ENCODE measurements at places on chromosomes 5 and 9.

GRCh38 chr9:77463151-77463550 lies 185.0 kb downstream of the GNA14 start:
- no peak for DNase-seq

- DNase-seq, result no peak
Measured at GRCh38 chr5:112800891-112801290, 60.2 kb upstream of the SRP19 start.

GRCh38 chr5:38783011-38783561 lies 62.7 kb upstream of the OSMR start:
- no peak for DNase-seq

DNA sequence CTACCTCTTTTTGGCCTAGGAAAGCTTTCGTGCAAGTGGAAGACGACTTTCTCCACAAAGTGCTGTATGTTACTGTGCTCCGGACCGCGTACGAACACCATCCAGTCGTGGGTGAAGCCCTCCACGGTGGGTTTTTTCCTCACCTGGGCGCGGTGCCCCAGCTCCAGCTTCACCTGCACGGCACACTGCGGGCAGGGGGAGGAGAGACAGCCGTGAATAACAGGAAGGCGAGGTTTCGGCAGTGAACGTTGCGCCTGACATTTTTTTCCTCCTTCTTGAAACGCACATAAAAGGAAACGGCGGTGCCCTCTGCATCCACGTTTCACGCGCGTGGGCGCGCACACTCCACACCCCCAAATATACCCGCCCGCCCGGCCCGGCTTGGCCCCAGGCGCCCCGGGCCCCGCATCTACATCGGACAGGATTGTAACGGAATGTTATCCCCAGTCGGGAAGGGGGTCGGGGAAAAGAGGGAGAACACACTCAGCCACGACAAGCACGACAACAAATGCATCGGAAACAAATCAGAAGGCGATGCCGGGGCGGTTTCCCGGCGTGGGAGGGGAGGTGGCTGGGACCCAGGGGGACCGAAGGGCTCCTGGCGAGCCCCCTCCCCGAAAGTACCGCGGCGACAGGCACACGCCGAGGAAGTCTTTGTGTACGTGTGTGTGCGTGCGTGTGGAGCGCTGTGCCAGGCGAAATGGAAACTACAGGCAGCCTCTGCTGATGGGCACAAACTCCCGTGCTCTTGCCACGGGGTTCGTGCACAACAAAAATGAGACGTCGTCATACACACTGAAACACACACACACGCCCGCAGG lies 1.4 kb downstream of the MLLT3 start:
- no peak for DNase-seq

DNA sequence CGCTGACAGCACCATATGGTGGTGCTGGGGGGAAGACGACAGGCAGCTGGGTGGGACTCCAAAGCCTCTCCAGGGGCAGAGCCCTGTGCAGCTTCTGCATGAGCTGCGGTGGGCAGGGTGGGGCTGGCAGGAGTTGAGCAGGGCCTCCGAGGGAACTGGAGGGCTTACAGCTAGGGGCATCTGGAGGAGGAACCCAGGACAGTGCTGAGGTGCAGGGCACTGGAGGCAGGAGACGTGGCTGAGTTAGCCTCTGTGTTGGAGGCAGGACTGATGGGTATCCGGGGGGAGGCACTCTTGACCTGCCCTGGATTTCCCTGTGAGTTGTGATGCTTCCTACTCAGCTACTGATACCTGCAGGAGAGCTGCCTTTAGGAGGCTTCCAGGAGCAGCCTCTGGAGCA lies 45.0 kb downstream of the TENT4A start:
- no peak for DNase-seq

- DNase-seq, result no peak
Measured at GRCh38 chr5:67178085-67178484, 18.5 kb downstream of the CD180 start.

GRCh38 chr5:153903321-153903720 lies 135.4 kb downstream of the FAM114A2 start:
- no peak for DNase-seq

GRCh38 chr5:16936150-16936988 lies at the start of gene MYO10:
Gene MYO10, minus strand, starts transcription at chr5:16936288. Its CDS starts 480 bp downstream, at chr5:16935808.
- DNase-seq, result peak; percentile 93

DNA sequence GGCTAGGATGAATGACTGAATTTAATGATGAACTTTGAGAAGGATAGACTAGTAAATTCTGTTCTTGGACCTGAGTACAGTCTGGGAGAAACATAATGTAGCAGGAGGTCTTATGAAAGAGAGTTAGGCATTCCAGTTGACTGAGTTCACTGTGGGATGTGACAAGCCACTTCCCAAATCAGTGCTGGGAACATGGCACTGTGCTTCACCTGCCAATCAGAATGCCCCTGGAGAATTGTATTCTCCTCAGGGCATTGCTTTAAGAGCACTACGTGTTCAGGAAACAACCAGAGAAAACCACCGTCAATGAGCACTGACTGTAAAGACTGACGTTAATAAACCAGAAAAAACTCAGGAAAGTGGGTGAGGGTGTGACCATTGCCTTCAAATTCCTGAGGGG lies 1.2 kb downstream of the CCDC107 start:
- DNase-seq, result no peak

- DNase-seq, result no peak
Measured at GRCh38 chr5:40278881-40279280, 400.8 kb upstream of the PTGER4 start.

DNA sequence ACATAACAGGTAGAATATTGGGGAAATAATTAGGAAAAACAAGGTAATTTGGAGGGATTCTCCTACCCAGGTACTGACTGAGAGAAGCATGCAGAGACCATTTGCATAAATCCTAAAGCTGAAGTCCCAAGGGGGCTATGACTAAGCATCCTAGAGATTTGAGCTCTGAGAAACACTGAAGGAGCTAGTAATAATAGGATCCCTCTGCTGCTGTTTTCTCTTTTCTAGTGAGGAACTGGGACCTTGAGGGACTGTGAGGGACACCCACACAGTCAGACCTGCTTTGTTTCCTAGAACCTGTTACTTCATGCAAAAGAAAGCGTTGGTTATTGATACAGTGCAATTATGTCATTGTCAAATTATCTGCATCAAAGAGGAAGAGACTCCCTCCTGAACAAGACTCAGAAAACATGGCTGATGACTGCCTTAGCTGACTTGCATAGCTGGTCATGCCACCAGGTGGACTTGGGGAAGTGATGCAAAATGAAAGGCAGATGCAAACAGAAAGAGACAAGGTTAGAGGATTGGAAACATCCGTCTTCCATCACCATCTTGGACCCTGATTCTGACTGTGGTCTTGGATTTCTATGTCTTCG lies 335.4 kb downstream of the NTRK2 start:
- DNase-seq, result no peak

DNA sequence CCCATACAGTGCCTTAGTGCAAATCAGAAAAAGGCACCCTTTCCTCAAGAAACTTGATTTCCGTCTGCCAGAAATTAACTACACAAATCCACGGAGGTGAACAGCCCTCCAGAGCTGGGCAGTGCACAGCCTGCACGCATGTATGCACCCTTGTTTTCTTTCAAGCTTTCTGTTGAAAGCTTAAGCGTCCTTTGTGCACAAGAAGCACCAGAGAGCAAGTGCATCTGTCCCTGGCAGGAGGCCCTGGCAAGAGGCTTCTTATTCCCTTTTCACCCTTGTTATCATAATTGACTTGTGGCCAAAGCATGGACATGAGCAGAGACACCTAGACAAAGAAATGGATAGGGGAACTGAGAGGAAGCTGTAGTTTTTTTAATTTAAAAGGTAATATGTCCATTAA lies 47.4 kb upstream of the ATG10 start:
- no peak for DNase-seq

DNA sequence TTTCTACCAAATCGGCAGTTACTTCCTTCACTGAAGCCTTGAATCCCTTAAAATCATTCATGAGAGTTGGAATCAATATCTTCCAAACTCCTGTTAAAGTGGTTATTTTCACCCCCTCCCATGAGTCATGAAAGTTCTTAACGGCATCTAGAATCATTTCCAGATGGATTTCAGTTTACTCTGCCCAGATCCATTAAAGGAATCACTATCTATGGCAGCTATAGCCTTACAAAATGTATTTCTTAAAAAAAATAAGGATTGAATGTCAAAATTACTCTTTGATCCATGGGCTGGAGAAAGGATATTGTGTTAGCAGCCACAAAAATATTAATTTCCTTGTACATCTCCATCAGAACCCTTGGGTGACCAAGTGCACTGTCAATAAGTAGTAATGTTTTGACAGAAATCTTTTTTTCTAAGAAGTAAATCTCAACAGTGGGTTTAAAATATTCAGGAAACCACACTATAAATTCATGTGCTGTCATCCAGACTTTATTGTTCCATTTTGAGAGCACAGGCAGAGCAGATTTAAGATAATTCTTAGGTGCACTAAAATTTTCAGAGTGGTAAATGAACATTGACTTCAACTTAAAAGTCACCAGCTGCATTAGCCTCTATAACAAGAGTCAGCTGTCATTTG lies 767.7 kb downstream of the DTWD2 start:
- DNase-seq, result no peak

DNA sequence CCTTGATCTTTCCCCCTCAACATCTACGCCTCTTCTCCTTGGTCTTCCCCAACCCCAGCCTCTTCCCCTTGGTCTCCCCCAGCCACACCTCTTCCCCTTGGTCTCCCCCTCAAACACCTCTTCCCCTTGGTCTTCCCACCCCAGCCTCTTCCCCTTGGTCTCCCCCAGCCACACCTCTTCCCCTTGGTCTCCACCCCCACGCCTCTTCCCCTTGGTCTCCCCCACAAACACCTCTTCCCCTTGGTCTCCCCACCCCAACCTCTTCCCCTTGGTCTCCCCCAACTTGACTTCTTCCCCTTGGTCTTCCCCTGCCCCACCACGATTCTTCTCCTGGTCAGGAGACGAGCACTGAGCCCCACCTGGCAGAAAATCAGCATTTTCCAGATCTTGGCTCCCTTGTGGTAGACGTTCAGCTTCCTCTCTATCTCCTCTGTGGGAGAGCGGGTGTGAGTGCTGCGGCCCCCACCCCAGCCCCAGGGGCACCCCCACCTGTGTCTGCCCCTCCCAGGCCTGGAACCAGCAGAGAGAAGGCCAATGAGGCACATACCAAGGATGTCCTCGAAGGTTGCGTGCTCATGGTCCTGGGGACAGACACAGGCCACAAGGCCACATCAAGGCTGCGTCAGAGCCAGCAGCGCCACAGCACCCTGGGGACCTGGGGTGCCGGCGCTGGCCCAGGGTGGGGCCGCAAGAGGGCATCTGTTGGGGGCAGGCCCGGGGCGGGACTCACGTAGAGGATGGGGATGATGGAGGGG lies 7.0 kb downstream of the NSMF start:
- DNase-seq, result peak; percentile 8

- DNase-seq, result no peak
Measured at GRCh38 chr9:35112257-35113020, 3.2 kb downstream of the ATOSB start.

DNA sequence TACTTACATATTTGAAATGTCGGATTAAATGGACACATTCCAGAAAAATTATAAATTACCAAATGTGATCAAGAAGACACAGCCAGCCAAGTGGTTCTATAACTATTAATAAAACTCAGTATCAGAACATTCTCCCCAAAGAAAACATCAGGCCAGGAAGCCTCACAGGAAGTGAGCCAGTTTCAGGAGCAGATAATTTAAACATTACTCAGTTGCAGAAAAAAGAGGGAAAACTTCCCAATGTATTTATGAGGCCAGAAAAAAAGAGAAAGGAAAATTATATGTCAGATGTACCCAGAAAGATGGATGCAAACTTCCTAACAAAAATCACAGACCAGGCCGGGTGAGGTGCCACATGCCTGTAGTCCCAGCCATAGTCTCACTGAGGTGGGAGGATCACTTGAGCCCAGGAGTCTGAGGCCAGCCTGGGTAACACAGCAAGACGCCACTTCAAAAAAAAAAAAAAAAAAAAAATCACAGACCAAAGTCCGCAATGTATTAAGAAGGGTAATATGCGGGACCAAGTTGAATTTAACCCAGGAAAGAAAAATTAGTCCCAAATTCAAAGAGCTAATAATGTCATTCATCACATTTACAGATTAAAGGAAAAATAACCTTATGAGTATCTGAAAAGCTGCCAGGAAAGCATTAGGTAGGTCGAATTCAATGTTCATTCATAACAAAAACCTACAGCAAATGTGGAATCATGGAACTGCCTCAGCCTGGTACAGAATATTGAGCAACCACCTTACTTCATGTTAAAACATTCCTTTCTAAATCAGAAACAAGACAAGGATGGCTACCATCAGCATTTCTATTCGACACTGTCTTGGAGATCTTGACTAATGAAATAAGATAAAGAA lies 37.2 kb upstream of the NRARP start:
- no peak for DNase-seq

DNA sequence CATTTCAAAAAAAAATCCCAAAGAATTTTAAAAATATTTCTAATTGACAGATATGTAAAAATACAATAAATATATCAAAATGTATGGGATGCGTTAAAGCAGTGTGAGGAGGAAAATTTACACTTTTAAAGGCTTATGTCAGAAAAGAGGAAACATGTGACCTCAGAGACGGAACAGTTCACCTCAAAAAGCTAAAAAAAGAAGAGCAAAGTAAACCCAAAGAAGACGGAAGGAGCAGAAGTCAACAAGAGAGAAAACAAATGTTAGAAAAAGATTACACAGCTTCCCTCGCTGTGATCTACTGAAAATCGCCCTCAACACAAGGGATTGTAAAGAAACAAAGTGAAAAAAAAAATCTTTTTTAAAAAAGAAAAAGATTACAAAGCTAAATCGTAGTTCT lies 186.9 kb downstream of the AUH start:
- DNase-seq, result no peak

- DNase-seq, result no peak
Measured at GRCh38 chr5:140221697-140222223, 46.8 kb downstream of the CYSTM1 start.

DNA sequence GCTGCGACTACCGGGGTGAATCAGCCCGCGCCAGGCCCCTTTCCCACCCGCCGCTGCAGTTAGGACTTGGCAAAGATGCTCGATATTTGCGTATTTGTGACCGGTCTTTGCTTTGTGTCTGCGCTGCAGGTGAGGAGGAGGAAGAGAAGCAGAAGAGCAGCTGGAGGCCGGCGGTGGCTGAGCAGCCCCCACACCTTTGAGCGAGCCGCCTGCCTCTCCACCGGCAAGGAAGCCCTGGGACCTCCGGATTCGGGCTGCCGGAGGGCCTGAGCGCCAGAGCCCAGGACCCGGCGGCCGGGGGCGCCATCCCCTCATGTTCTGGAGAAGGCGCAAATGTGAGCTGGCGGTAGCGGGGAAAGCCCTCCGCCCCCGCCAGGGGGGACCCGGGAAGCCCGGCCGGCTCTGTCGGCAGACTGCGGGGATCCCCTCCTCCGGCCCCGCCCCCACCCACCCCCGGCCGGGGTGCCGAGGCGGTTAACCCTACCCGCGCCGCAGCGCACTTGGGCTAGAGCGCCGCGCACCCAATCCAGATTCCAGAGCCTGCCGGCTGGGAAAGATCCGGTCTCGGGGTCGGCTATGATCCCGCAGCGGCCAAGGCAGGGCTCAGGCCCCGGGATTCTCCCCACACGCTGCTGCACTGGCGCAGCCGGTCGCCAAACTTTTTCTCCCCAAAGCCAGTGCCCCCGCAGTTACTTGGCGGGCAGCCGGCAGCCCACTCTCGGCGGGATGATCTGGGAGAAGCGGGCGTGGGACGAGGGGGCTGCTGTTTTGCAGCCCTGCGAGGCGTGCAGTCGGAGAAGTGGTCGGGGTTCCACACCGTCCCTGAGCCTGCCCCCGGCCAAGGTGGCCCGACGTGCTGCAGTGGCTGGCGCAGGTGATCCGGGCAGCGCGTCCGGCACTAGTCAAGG lies 800 bp upstream of the KCNN2 start:
- peak; percentile 89 for DNase-seq

Data from WTC11 (cell line).